ENCODE measurements at places on chromosomes 16 and 17.

GRCh38 chr16:83354015-83354414, 453.8 kb upstream of the HSBP1 start:
- no peak for DNase-seq

DNA sequence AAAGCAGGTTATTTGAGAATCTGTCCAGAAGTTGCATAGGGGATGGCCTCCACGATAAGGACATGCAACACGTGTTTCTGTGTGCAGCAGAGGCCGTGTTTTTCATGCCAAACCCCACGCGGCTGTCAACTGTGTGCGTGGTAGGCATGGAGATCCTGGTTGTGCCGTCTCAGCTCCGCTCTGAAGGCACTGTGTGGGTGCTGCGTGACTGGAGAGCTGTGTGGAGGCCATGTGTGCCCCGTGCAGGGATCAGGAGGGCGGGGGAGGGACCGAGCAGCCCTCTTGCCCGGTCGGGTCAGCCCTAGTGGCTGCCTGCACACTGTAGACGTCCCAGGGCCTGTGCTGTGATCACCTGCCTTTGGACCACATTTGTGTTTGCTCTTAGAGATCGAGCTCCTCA, 74.5 kb downstream of the SEC14L1 start:
- DNase-seq: no peak

DNA sequence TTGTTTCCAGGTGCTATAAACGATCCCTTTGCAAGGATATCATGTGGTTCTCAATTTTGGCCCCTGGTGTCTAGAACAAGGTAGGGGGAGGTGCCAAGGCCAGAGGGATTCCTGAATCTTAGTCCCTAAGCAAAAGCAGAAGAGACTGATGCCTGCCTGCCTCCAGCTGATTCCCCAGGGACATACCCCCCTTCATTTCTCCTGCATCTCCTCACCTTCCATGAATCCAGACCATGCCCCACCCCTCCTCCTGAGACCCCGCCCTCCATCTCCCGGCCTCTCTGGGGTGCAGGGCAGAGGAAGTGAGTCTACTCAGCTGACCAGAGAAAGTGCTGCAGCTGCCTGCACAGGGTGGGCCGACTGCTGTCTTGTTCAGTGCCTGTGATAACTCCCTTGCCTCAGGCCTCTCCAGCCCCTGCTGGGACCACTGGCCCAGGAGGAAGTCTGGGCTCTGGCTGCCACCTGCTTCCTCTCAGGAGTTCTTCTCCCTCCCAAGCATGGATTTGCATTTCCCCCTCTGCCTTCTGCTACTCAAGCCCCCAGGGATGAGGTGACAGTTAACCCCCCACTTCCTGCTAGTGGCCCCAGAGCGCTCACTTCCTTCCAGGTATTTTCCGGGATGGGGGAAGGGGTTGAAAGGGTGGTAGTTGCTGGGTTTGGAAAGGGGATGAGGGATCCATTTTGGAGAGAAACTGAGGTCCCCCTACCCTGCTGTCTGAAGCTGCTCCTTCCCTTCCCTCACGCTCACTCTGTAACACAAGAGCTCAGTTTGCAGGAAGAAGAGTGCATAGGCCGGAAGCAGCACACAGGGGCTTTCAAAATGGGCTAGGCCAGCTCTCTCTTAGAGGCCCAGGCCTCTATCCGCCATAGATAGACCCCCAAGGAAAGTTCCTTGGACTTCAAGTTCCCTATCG, 10.5 kb upstream of the TSPOAP1 start:
- peak; percentile 71 for DNase-seq

DNA sequence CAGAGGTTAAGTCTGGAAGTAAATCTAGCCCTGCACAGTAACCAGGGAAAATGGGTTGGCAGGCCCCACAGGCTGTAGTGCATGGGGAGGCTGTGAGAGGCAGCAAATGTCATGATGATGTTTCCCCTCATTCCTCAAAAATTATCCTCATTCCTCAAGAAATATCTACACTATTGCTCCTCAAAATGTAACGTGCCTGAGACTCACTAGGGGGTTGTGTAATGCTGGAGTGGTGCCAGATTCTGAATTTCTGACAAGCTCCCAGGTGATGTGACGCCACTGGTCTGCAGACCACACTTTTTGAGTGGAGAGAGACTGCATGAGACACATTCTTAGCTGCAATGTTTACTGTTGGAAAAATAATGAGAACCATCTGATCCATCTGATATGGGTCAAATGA, 1.2 kb upstream of the MPP3 start:
- DNase-seq: no peak

- DNase-seq: no peak
Observed at GRCh38 chr17:68566442-68566738, 34.8 kb downstream of the FAM20A start.

DNA sequence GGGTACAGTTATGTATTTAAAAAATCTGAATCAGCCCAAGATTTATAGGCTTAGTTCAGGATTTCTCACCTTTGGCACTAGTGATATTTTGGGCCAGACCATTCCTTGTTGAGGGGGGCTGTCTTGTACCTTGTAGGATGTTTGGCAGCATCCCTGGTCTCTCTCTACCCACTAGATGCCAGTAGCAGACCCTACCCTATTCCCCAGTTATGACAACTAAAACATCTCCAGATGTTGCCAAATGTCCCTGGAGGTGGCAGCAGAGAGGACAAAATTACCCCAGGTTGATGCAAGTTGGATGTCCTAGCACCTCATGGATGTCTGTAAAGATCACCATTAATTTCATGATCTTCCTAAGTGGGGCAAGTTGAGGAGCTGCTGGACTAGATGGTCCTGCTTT, 45.8 kb downstream of the SYT17 start:
- DNase-seq: no peak

GRCh38 chr16:54942353-54942943, 11.8 kb downstream of the IRX5 start:
- DNase-seq: no peak

DNA sequence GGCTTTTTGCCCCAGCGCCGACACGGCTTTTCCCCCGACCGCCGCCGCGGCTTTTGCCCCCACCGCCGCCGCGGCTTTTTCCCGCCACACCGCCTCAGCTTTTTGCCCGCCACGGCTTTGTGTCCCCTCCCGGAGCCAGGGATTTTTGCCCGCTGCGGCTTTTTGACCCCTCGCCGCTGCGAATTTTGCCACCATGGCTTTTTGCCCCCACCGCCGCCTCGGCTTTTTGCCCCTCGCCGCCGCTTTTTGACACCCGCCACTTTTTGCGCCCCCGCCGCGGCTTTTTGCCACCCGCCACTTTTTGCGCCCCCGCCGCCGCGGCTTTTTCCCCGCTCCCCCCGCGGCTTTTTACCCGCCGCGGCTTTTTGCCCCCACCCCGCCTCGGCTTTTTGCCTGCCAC, 1342.5 kb downstream of the TP53TG3F start:
- DNase-seq: no peak

DNA sequence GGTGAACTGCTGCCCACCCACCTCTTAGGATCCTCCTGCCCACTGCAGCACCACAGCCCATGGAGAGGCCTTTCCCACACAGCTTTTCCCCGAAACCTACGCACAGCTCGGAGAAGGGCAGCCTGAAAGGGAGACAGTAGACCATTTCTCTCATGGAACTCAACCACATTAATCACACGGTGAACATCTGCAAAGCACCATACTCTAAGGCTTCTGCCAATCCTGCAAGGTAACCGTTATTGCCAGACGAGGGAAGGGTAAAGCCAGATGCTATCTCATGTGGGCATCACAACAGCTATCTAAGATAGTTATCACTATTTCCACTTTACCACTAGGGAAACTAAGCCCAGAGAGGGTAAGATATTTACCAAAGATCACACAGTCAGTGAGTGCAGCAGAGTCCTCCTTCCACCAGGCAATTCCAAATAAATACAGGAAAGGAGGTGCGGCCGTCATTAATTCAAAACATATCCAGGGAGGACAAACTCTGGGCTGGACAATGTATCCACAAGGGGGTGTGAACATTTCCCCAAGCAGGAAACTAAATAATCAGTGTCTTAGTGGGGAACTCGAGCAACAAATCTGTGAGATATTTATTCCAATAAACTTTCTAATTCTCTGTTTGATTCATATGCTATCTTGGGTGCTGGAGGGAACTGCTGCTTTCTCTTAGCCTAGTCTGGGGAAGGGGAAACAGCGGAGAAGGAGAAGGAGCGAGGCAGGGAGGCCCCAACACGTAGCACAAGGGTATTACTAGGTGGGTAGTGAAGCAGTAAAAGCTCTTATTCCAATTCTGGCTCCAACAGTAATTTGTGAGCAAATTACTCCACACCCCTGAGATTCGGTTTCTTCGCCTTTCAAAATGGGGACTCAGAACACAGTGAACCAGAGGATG, 723 bp downstream of the TMEM186 start:
- DNase-seq: no peak
